ENCODE measurements at places on chromosomes 12 and 14. TPM values are rescaled to one million over a fixed set of nuclear protein-coding genes. Genes with fewer than 3 reads are reported as not detected.

- no peak for DNase-seq
Observed at GRCh38 chr14:33510063-33510481, 440.8 kb downstream of the EGLN3 start.

- DNase-seq: no peak
Observed at GRCh38 chr14:94427016-94427613, 25.5 kb downstream of the SERPINA11 start.

GRCh38 chr12:79069009-79069408 is 204.4 kb downstream of the SYT1 start:
- no peak for DNase-seq

- no peak for DNase-seq
Observed at GRCh38 chr14:64745511-64746091, 41.4 kb downstream of the PLEKHG3 start.

GRCh38 chr14:39217214-39217879 is 16.4 kb upstream of the MIA2 start:
- no peak for DNase-seq

DNA sequence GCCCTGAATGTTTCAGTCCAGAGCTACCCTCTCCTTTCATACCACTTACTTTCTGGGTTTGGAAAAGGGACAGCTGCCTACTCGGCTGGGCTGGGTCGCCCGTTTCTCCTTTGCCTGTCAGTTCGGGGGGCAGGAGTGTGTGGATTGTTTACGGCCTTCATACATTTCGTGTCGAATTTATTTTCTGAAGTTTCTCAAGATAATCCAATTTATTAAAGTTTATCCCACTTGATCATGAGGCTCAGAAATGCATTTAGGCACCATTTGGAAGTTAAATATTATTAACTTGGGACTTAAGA is 608 bp downstream of the ZNF410 start:
- no peak for DNase-seq

- DNase-seq: no peak
Observed at GRCh38 chr12:95594136-95594535, 42.9 kb upstream of the USP44 start.

DNA sequence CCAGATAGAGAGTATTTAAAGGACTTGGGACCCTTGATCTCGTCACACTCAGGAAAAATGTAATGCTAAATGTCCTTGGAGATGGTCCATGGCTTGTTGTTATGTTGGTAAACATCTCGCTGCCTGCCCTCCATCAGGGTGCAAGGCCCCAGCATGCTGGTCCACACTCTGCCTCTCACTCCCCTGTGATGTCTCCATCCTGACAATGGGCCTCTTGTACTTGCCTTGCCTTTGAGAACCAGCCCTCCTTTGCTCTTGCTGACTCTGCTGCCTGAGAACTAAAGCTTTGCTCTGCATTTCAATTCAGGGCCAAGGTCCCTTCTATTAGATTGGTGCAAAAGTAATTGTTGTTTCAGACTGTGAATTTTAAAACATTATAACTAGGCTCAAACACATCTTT is 131.0 kb upstream of the LMNTD1 start:
- no peak for DNase-seq

GRCh38 chr12:31238764-31239387 is 87.1 kb downstream of the SINHCAF start:
- peak; percentile 84 for DNase-seq

DNA sequence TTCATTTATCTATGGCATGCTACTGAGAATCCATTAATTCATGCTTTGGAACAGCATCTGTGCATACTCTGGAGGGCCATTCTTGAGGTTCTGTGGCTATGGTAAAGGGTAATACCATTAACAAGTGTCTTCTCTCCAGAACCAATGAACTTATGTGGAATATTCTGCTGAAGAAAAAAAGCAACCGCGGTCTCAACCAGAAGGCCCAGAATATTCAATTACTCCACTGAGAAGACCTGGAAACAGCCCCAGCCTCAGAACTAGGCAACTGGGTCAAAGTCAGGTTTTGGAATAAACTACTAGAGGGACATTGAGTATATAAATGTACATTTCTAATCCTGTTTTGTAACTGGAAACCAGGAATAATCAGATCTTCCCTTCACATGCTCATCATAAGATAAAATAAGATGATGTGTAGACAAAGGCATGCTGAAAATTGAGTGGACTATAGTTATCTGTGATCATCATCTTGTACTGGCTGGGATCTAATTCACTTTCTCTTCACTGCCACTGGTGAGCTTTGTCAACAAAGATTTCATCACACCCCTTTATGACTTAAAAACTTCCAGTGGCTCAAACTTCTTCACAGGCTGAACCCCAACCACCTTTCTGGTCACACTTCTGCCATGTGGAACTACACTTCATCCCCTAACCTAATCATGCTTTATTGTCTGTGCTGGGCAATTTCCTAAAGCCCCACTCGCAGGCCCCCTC is 6.0 kb downstream of the SPTB start:
- DNase-seq: no peak

GRCh38 chr14:49105956-49106355 is 480.2 kb downstream of the RPS29 start:
- DNase-seq: no peak

- DNase-seq: no peak
Observed at GRCh38 chr14:36316131-36316530, 4.3 kb downstream of the MBIP start.

DNA sequence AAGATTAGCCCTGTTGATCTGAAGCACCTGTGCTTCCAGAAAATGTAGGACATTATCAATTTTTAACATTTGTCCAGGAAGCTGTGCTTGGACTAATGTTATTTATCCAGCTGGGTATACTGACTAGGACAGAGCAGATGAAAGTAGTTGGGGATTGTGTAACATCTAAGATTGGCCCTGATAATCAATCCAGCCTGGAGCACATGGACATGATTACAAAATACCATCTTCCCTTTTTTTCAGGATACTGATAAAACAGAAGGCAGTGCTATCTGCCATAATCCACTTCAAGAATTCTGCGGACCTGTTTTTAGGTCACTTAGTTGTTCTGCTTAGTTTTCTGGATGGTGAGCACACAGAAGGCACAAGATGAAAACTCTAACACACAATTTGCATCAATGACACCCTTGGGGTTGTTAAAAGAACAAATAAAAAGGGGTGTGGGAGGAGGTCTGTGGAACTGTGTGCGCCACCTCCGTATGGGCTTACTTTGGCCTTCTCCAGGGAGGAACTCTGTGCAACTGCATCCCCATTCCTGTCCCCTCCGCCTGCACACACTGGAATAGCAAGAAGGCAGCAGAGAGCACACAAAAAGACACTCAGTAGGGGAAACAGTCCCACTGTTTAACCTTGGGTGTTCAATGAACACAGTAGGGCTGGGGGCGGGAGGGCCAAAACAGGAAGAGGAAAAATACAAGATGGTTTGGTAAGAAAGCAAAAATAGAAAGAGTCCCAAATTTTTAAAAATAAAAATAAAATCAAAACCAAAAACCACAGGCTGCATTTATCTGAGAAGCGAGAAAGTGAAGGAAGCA is 31.1 kb upstream of the DUSP6 start:
- DNase-seq: no peak

GRCh38 chr12:68470664-68471328 is 138.6 kb upstream of the MDM1 start:
- DNase-seq: no peak

- no peak for DNase-seq
Observed at GRCh38 chr14:64868379-64868778, 11.3 kb downstream of the SPTB start.

GRCh38 chr14:98278800-98279199 is 993.2 kb downstream of the BCL11B start:
- no peak for DNase-seq

Gene RIN3
- 1.5 TPM for total RNA-seq

Gene FOXM1
- 109 TPM for total RNA-seq

Gene TMTC1
- total RNA-seq: 16.1 TPM

Gene RAD51AP1
- 55.4 TPM for total RNA-seq

Gene MRPS35
- total RNA-seq: 43.6 TPM

All from H9 (cell line).